ENCODE measurements at places on chromosomes 2 and 18.

DNA sequence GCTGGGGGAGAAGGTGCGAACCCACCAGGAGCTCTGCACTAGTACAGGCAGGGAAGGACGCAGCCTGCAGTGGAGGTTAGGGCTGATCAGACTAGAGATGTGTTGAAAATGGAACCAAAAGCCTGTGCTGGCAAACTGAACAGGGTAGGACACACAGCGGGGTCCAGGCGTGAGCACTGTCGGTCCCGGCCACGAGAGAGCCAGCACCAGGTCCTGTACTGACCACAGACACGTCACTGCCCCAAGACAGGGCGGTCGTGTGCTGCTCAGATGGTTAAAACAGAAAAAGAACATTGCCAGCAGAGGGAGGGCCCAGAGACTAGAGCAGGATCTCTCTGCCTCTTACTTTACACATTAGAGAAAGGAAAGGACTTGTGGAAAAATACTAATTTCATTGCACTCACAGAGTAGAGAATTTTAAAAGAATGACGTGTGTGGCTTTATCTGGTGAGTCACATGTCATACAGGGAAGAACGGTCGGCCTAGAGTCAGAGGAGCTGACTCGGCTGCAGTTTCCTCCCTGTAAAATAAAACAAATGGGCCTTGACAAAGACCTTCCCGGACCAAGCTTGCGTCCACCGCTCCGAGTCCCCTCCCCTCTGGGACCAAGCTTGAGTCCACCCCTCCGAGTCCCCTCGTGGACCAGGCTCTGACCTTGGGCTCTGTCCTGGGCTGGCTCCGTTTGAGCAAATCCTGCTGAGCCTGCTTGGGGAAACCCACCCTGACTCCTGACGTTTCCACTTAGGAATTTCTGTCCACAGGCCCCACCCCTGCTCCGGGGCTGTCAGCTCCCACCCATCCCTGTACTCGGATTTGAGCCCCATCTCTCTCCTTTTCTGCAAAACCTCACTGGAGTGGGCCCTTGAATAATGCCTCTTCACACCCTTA lies 16.7 kb upstream of the ADI1 start:
- peaks cover 2% of the 10 kb centered on the region for H3K4me1 ChIP-seq
- peak overlapping the region; percentile 82 for H3K4me3 ChIP-seq
- peak overlapping the region; percentile 87 for H3K27ac ChIP-seq
- peaks cover 5% of the 10 kb centered on the region for H3K36me3 ChIP-seq
- DNase-seq: no peak

- no peak overlapping the region for H3K27ac ChIP-seq
- DNase-seq: no peak
- H3K4me1 ChIP-seq: peaks cover 7% of the 10 kb centered on the region
- peaks cover 2% of the 10 kb centered on the region for H3K27me3 ChIP-seq
- H3K36me3 ChIP-seq: peaks cover 4% of the 10 kb centered on the region
These were observed 174.7 kb downstream of the LPIN1 start for GRCh38 chr2:11920993-11921583.

DNA sequence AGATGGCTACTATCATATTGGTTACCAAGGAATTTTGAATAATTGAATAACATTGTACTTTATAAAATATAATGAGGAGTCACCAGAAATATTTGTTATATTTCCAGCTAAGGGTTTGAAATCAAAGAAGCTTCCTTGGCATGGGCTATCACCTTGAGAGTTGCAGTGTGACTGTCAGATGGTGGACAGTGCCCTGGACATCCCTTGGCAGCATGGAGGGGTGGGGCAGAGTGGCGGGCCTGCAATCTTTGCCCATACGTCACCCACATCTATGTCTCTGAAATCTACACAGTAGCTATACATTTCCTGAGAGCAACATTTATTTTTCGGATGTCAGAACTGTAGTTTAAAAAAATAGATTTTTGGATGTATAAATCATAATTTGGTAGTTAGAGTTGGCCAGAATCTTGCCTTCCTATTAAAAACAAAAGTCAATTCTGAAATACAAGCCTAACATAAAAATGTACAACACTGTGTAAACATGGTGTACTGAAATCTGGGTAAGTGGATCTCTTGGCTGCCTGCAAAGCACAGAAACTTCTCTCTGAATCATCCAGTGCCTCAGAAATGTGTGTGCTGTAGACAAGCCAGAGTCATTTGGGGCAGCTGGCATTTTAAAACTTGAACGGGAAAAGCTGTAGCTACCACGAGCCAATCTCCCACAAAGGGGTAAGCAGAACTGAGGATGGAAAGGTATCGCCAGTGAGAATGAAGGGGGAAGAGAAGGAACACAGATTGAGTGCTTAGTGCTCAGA lies 124.2 kb upstream of the ARHGAP28 start:
- no peak for DNase-seq
- H3K4me1 ChIP-seq: no peaks in the 10 kb centered on the region
- H3K27ac ChIP-seq: no peak overlapping the region

GRCh38 chr2:96233436-96233835 lies 24.8 kb upstream of the STARD7 start:
- DNase-seq: no peak
- no peaks in the 10 kb centered on the region for H3K4me1 ChIP-seq
- no peak overlapping the region for H3K27ac ChIP-seq

- H3K36me3 ChIP-seq: no peaks in the 10 kb centered on the region
- no peak overlapping the region for H3K27ac ChIP-seq
- no peaks in the 10 kb centered on the region for H3K4me1 ChIP-seq
- no peak for DNase-seq
- H3K27me3 ChIP-seq: no peaks in the 10 kb centered on the region
- no peak overlapping the region for H3K4me3 ChIP-seq
These were observed 61.8 kb downstream of the PARD6G start for GRCh38 chr18:80185545-80185944.

- DNase-seq: no peak
- no peaks in the 10 kb centered on the region for H3K27me3 ChIP-seq
- peak overlapping the region; percentile 74 for H3K27ac ChIP-seq
These were observed 10.9 kb downstream of the CERS6 start for GRCh38 chr2:168466834-168467565.

DNA sequence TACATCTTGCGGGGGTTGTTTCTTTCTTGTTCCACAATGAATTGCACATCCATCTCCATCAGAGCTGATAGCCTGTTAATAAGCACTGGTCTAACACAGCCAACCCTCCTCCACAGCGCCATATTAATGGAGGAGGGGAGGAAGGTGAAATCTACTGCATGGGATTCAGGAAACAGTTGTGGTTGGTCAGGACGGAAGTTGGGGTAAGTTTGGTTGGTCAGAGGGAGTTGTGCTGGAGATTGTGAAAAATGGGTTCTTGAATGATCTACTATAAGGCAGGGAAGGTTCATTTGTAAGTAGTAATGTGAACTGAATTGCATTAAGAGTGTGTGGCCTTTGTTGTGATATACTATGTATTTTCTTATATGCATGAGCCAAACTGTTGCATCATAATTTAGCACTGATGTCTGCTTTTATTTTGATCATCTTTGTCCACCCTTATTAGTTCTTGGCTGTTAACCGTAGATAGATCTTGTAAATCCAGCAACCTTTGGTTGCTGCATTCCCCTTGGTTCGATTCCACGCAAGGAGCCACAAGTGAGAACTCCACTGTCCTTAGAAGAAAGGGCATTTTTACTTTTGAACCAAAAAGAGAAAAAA lies 150.6 kb upstream of the MAPRE2 start:
- DNase-seq: no peak
- peaks cover 5% of the 10 kb centered on the region for H3K36me3 ChIP-seq
- H3K4me3 ChIP-seq: no peak overlapping the region
- H3K27ac ChIP-seq: no peak overlapping the region
- H3K4me1 ChIP-seq: no peaks in the 10 kb centered on the region

DNA sequence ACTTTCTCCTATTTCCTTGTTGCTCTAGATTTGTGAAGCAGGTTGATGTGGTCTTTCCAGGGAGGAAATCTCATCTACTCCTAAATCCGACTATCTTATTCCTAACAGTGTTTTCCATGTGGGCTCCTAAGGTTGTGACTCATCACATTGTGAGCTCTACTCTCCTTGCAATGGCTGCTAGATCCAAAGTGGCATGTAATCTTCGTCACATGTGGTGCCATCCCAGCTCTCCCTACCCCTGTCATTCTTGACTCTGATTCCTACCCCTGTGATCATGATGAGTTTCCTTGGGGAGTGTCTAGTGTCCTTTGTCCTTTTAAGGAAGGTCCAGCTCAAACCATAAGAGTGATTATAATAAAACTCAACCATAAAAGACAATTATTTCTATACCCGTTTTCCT lies 47.3 kb upstream of the GULP1 start:
- H3K36me3 ChIP-seq: no peaks in the 10 kb centered on the region
- no peaks in the 10 kb centered on the region for H3K27me3 ChIP-seq
- H3K27ac ChIP-seq: no peak overlapping the region

DNA sequence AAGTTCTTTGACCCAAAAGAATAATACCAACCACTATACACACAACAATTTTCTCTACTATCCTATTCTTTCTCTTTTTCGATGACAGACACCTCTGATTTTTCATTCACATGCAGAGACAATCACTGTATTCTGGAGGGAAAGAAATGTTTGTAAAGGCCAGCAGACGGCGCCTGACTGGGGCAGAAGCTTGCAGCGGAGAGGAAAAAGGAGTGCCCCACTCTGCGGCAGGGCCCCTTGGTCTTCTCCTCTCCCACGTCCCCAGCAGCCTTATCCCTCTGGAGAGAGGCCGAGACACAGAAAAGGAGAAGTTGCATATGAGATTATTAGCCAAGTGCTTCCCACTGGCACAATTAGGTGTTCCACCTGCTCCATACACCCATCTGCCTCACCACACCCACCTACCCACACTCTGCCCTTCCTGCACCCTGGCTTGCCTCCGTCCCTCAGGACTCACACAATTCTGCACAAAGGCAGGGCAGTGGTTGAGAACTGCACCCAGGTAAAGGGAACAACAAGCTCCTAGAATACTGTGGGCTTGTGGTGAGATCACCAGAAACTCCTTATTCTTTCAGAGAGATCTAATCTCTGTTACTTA lies 687.3 kb downstream of the NRXN1 start:
- H3K27ac ChIP-seq: no peak overlapping the region
- no peaks in the 10 kb centered on the region for H3K4me1 ChIP-seq
- DNase-seq: no peak
- H3K27me3 ChIP-seq: peaks cover 18% of the 10 kb centered on the region
- H3K36me3 ChIP-seq: peaks cover 4% of the 10 kb centered on the region

- no peak overlapping the region for H3K4me3 ChIP-seq
- H3K27ac ChIP-seq: no peak overlapping the region
- no peaks in the 10 kb centered on the region for H3K4me1 ChIP-seq
- no peak for DNase-seq
These were observed 720.3 kb upstream of the ID2 start for GRCh38 chr2:7961550-7961949.

DNA sequence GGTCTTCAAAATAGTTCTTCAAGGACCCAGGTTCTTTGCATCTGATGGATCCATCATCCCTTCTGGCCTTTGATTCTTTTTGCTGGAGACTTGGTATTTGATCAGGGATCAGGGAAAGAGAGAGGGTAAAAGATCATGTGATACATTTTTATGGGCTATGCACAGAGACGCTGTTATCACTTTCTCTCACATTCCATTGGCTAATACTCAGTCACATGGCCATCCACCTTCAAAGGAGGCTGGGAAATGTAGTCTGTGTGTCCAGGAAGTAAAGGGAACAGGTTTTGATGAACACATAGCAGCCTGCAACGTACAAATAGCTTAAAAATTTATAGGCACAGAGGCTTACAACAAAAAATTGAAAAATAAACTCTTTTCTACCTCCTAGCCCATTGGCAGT lies 629.6 kb upstream of the FANCL start:
- H3K27me3 ChIP-seq: peaks cover 7% of the 10 kb centered on the region
- H3K4me1 ChIP-seq: peaks cover 11% of the 10 kb centered on the region
- no peak for DNase-seq
- no peaks in the 10 kb centered on the region for H3K36me3 ChIP-seq
- no peak overlapping the region for H3K4me3 ChIP-seq

- no peak for DNase-seq
- no peaks in the 10 kb centered on the region for H3K4me1 ChIP-seq
- no peaks in the 10 kb centered on the region for H3K27me3 ChIP-seq
- H3K36me3 ChIP-seq: no peaks in the 10 kb centered on the region
These were observed 376.6 kb upstream of the TRIB2 start for GRCh38 chr2:12340164-12340563.

- H3K4me3 ChIP-seq: no peak overlapping the region
- H3K4me1 ChIP-seq: peaks cover 84% of the 10 kb centered on the region
- peak overlapping the region; percentile 84 for H3K27ac ChIP-seq
- DNase-seq: no peak
- H3K36me3 ChIP-seq: peaks cover 69% of the 10 kb centered on the region
These were observed 82.8 kb downstream of the NCK2 start for GRCh38 chr2:105827351-105828096.
